ENCODE measurements at places on chromosomes 7 and 10. TPM values are rescaled to one million over a fixed set of nuclear protein-coding genes. Genes with fewer than 3 reads are reported as not detected.

The TMEM184A gene
- polyA plus RNA-seq = not detected

The MDFIC gene
- polyA plus RNA-seq = 40.5 TPM

- DNase-seq = no peak
These were observed 225.6 kb upstream of the IGFBP3 start for GRCh38 chr7:46146454-46147255.

DNA sequence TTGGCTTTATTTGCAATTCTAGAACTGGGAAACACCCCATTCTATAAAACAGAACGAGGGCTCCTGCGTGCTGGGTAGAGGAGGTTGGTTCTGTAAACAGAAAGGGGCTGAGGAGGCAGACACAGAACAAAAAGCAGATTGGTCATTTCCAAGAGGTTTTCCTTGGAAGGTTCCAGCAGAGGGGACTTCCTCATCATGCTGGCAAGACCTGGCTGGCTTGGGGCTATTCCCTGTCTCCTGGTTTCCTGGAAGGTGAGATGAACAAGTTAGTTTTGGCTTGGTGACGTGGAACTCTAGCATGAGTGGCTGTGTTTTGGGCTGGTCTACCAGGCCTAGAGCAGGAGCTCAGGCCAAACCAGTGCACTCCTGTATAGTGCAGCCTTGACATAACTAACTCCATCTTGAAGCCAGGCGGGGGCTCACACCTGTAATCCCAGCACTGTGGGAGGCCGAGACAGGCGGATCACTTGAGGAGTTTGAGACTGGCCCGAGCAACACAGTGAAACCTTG lies 26.1 kb upstream of the DNAJB6 start:
- DNase-seq = no peak

The SPOCK2 gene
- polyA plus RNA-seq = 86.0 TPM

GRCh38 chr7:2559283-2559950 lies 638 bp downstream of the IQCE start:
- DNase-seq = no peak

DNA sequence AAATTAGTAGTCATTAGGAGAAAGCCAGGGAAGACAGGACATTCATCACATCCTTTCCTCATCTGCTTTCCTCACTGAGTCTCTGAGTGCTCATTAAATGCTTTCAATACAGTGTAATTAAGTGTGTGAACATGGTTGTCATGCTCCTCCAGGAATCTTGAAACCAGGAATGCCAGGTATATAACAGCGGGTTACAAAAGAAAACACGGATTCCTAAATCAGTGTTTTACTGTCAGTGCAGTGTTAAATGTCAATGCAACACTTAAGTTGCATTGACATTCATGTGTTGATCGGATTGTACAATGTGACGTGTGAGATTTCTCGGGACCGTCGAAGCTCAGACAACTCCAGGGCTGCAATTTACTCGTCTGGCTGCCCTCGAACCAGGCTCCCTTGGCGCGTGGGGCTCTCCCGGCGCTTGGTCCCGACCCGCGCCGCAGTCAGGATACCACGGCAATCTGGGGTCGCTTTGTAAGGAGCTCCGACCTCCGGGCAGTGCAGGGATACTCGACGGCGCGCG lies 455 bp upstream of the SPAG6 start:
- DNase-seq = no peak

GRCh38 chr7:69537691-69538090 lies 60.6 kb upstream of the AUTS2 start:
- DNase-seq = no peak
